ENCODE measurements at places on chromosomes 7 and 10.

GRCh38 chr7:145797507-145797906 lies 319.1 kb upstream of the CNTNAP2 start:
- no peak for DNase-seq

DNA sequence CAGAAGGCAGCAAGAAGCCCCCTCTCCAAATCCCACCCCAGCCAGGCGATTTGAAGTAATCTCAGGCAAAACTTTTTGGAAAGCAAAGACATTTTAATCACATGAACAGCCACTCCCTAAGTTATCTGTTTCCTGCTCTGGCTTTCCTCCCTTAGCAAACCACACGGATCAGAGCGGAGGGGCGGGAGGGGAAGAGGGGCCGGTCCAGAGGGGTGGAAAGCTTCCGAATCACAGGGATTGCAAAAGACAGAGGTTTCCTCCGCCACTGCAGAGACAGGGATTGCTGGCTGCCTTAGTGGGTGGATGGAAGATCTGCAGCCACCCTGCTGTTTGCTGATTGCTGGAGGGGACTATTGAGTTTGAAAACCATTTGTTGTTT lies 41.2 kb downstream of the ZCCHC24 start:
- DNase-seq, result no peak

GRCh38 chr7:116173051-116174028 lies 37.0 kb upstream of the TES start:
- no peak for DNase-seq

DNA sequence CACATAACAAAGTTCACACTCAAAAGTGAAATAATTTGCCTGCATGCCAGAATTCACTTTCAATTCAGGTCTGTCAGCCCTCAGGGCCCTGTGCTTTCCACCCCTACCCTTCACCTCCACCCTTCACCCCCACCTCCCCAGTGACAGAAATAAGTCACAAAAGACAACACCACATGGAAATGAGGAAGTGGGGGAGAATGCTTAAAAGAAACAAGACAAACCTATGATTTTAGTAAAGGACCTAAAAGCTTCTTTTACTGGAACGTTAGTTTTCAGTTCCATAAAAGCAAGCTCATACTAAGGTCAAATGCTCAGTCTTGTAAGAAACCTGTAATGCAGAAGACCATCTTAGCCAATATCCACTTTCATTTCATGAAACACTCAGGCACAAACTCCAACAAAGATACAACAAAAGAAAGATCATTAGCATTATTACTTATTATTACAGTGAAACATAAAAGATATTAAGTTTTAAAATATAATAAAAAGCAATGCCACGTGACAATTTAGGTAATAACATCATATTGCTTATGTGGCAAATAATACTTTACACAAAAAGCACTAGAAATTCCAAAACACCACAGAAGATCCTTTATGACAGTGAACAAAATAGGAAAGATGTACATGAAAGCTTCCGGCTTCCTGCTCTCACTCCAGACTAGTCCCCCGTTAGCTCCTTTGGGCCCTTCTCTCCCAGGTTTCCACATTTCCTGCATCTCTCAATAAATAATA lies 112.1 kb downstream of the LMBR1 start:
- DNase-seq, result no peak

DNA sequence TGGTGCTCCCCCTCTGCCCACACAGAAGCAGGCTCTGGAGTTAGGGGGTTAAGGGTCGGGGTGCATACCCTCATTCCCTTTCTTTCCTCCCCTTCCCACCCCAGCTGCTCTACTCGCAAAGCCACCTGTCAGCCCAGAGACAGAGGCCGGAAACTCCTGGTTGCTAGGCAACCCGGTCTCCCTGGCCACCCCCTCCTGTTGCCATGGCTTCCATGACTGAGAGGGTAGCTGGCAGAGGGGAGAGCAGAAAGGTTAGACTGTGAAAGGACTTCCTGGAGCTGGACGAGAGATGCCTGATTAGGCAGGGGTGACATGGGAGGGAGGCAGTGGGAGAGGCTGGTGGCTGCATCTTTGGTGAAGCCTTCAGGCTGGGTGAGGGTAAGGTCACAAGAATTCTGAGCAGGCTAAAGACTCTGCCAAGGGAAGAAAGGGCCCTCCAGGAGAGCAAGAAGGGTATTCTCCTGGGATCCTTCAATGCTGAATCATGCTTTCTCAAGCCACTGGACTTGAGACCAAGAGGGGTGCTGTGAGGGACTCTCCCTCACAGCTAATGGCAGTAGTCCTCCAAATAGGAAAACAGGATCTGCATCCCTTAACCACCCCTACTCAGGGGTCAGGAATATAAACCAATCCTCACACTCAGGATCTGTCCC lies 5.4 kb downstream of the PSD start:
- DNase-seq, result no peak

Data from stimulated activated CD4-positive, alpha-beta T cell treated with anti-CD3 and anti-CD28 coated beads, Interleukin-15, amount 100 ng/mL, for 1 hour (primary cell).